ENCODE measurements at places on chromosomes 7 and 10. TPM values are rescaled to one million over a fixed set of nuclear protein-coding genes. Genes with fewer than 3 reads are reported as not detected.

DNA sequence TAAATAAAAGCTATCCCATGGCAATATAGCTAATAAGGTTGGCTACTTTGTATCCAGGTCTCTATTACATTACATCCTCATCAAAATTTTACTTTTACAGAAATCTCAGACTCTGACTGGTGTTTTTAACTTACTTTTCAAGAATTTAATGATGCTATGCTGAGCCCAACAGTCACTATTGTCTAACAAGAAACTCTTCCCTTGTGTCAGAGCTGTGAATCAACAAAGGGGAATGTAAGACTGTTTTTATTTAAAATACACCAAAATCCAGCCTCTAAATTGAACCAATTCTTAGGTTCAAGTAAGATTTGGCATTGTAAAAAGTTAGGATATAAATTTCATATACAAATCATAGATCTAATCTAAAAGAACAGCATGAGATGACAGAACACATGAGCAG lies 7.0 kb downstream of the RTKN2 start:
- H3K36me3 ChIP-seq = peaks cover 2% of the 10 kb centered on the region
- peaks cover 5% of the 10 kb centered on the region for H3K4me1 ChIP-seq
- H3K27ac ChIP-seq = no peak overlapping the region
- no peak overlapping the region for H3K4me3 ChIP-seq
- no peak for DNase-seq

- H3K4me3 ChIP-seq = no peak overlapping the region
- H3K27me3 ChIP-seq = no peaks in the 10 kb centered on the region
- peaks cover 18% of the 10 kb centered on the region for H3K4me1 ChIP-seq
- no peak for DNase-seq
Measured at GRCh38 chr7:26698194-26698593, 166.2 kb downstream of the SKAP2 start.

DNA sequence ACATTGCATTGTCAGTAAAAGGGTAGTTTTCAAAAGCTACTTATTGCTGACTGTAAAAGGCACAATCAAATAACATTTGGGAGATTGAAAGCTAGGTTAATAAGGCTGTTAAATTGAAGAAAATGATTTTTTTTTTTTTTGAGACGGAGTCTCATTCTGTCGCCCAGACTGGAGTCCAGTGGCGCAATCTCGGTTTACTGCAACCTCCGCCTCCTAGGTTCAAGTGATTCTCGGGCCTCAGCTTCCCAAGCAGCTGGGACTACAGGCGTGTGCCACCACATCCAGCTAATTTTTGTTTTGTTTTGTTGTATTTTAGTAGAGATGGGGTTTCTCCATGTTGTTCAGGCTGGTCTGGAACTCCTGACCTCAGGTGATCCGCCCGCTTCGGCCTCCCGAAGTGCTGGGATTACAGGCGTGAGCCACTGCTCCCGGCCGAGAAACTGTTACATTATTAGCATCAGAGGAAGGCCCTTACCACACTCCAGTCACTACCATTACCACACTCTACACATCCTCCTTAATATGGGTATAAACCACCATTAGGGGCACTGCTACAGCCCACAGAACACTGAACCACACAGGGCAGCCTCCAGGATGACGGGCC lies 1.0 kb downstream of the CYP51A1 start:
- peaks cover 4% of the 10 kb centered on the region for H3K27me3 ChIP-seq
- peak overlapping the region; percentile 100 for H3K27ac ChIP-seq
- DNase-seq = no peak
- H3K4me3 ChIP-seq = peak overlapping the region; percentile 93

GRCh38 chr10:58976254-58976653 lies 200.2 kb upstream of the PHYHIPL start:
- no peak overlapping the region for H3K27ac ChIP-seq
- no peak for DNase-seq
- no peaks in the 10 kb centered on the region for H3K27me3 ChIP-seq
- no peaks in the 10 kb centered on the region for H3K4me1 ChIP-seq
- H3K36me3 ChIP-seq = no peaks in the 10 kb centered on the region

DNA sequence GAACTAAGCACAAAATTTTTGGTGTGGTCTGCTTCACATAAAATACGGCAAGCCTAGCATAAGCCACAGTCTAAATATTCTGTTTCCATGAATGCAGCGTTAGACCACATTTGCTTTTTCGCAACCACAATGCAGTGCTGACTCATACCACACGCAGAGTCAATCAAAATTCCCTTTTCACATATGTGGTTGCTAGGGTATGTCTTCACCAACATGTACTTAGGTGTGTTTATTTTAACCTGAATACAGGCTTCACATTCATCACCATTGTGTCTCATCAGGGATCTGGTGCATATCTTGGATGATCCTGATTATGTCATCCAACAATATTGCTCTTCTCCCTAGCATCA lies 90.8 kb downstream of the CHN2 start:
- peaks cover 2% of the 10 kb centered on the region for H3K36me3 ChIP-seq
- H3K27ac ChIP-seq = peak overlapping the region; percentile 62
- H3K27me3 ChIP-seq = peaks cover 63% of the 10 kb centered on the region
- DNase-seq = peak; percentile 81
- H3K4me3 ChIP-seq = peak overlapping the region; percentile 9

GRCh38 chr7:10684606-10685005 lies 289.1 kb upstream of the PHF14 start:
- H3K27me3 ChIP-seq = peaks cover 3% of the 10 kb centered on the region
- H3K4me1 ChIP-seq = no peaks in the 10 kb centered on the region
- H3K27ac ChIP-seq = no peak overlapping the region
- H3K36me3 ChIP-seq = no peaks in the 10 kb centered on the region

Gene SFTPA1
- not detected for total RNA-seq

Gene PTTG1IP2
- not detected for total RNA-seq

Gene ABCB1
- 15.7 TPM for total RNA-seq

DNA sequence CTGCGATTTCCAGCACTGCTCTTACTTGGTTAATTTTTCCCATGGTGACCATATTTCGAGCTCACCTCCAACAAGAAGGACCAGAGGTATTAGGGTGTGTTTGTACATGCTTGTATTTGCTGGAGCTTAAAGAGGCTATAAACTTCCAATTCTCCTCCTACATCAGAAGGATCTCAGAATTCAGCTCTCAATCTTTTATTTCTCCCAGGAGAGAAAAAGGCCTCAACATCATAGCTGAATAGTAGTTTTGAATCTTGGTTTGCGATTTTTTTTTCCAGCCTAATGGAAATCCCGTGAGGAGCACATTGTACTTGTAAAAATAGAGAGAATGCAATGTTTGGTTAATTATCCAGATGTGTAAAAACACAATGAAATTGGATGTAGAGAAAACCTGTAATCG lies 69.7 kb downstream of the CPVL start:
- no peak for DNase-seq
- no peak overlapping the region for H3K27ac ChIP-seq
- H3K36me3 ChIP-seq = no peaks in the 10 kb centered on the region
- H3K4me1 ChIP-seq = no peaks in the 10 kb centered on the region
- peaks cover 50% of the 10 kb centered on the region for H3K27me3 ChIP-seq
- no peak overlapping the region for H3K4me3 ChIP-seq

DNA sequence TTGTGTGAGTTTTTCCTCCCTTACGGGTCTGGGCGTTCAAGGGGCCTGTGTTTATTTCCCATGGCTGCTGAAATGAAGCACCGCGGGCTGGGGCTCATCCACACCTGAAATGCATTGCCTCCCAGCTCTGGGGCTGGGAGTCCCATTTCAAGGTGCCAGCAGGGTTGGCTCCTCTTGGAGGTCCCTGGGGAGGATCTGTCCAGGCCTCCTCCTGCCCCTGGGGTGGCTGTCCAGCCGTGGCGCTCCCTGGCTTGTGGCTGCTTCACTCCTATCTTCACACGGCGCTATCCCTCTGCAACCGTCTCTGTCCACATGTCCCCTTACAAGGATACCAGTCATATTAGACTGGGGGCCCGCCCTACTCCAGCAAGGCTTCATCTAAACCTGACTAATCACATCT lies 41.1 kb upstream of the CNPY1 start:
- H3K27ac ChIP-seq = no peak overlapping the region
- no peak overlapping the region for H3K4me3 ChIP-seq
- H3K36me3 ChIP-seq = no peaks in the 10 kb centered on the region
- peaks cover 44% of the 10 kb centered on the region for H3K27me3 ChIP-seq
- peaks cover 8% of the 10 kb centered on the region for H3K4me1 ChIP-seq

Gene TMEM229A
- total RNA-seq = not detected

GRCh38 chr10:48306870-48307710 lies 613 bp downstream of the MAPK8 start:
- H3K36me3 ChIP-seq = peaks cover 7% of the 10 kb centered on the region
- peaks cover 47% of the 10 kb centered on the region for H3K4me1 ChIP-seq
- DNase-seq = peak; percentile 67
- peak overlapping the region; percentile 77 for H3K27ac ChIP-seq

Gene DDC
- total RNA-seq = not detected

DNA sequence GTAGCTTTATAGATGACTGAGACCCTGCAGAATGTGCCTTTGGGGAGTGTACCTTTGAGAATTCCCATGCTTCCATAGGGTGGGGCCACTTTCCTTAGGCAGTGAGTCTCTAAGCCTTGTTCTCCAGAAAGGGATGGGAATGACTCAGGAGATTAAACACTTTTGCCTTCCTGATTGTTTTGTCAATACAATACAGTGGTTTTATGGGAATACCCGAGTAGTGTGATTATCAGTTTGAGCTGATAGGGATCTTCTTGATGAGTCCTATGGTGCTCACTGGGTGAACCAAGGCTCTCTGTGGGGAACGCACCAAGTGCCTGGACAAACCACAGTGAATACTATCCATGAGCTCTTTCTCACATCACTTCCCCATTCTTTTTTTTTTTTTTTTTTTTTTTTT lies 6.3 kb downstream of the MYOF start:
- H3K27ac ChIP-seq = no peak overlapping the region
- peaks cover 4% of the 10 kb centered on the region for H3K27me3 ChIP-seq
- H3K4me1 ChIP-seq = peaks cover 3% of the 10 kb centered on the region
- no peak for DNase-seq
- H3K36me3 ChIP-seq = no peaks in the 10 kb centered on the region

Gene LRGUK
- total RNA-seq = 0.18 TPM

GRCh38 chr7:122010116-122010515 lies 133.9 kb downstream of the AASS start:
- H3K27me3 ChIP-seq = no peaks in the 10 kb centered on the region
- no peak overlapping the region for H3K4me3 ChIP-seq
- no peak for DNase-seq
- peaks cover 10% of the 10 kb centered on the region for H3K4me1 ChIP-seq
- no peaks in the 10 kb centered on the region for H3K36me3 ChIP-seq

Gene CHRM2
- not detected for total RNA-seq

GRCh38 chr7:34044734-34045353 lies 139.5 kb downstream of the BMPER start:
- H3K27ac ChIP-seq = no peak overlapping the region
- H3K27me3 ChIP-seq = no peaks in the 10 kb centered on the region
- DNase-seq = no peak
- no peaks in the 10 kb centered on the region for H3K36me3 ChIP-seq

Gene CDNF
- total RNA-seq = 0.94 TPM

- H3K27ac ChIP-seq = no peak overlapping the region
- H3K36me3 ChIP-seq = peaks cover 7% of the 10 kb centered on the region
- H3K4me1 ChIP-seq = peaks cover 11% of the 10 kb centered on the region
- H3K27me3 ChIP-seq = no peaks in the 10 kb centered on the region
Measured at GRCh38 chr10:480928-481552, 208.4 kb downstream of the DIP2C start.

GRCh38 chr7:151087245-151088018 lies 1.2 kb downstream of the AGAP3 start:
- peaks cover 31% of the 10 kb centered on the region for H3K4me1 ChIP-seq
- H3K27me3 ChIP-seq = peaks cover 16% of the 10 kb centered on the region
- H3K27ac ChIP-seq = no peak overlapping the region
- no peaks in the 10 kb centered on the region for H3K36me3 ChIP-seq
- peak overlapping the region; percentile 80 for H3K4me3 ChIP-seq

DNA sequence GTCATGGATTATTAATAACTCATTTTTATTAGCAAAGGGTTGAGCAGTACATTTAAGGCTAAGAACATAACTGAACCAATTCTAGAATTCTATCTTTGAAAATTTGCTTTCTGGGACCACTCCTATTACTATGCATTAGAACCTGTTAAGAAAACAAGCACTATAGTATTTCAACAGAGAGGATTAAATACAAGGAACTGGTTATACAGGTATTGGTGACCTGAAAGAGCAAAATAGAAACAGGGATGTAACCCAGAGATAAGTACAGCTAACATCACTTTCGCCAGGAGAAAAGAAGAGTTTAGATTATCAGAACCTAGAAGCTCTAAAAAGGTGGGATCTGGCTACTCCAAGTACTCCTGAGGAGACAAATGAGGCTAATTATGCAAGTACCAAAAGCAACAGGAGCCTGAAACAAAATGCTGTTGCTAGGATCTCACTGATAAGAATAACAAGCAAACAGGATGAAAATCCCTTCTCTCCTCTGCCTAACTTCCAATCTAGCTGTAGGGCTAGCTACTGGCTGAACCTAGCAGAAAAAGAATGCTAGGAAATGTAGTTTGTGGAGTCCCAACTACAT lies 32.1 kb upstream of the ELAPOR2 start:
- no peak overlapping the region for H3K27ac ChIP-seq
- peaks cover 10% of the 10 kb centered on the region for H3K27me3 ChIP-seq
- H3K36me3 ChIP-seq = no peaks in the 10 kb centered on the region
- no peak overlapping the region for H3K4me3 ChIP-seq
- no peaks in the 10 kb centered on the region for H3K4me1 ChIP-seq

Gene MYPN
- total RNA-seq = not detected

DNA sequence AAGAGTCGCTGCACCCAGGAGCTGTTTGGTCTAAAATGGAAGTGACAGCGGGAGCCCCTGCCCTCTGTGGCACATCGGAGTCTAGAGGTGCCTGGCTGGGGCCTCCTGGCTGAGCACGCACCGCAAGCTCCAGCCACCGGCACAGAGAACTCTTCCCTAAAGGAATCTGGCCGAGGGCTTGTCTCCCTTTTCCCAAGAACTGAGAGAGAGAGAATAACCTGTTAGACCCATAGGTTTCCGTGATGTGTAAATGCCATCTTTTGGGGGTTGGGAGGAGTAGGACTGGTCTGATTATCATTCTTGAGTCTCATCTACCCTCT lies 47.3 kb downstream of the PROSER2 start:
- H3K27me3 ChIP-seq = peaks cover 43% of the 10 kb centered on the region
- DNase-seq = no peak
- H3K36me3 ChIP-seq = no peaks in the 10 kb centered on the region
- no peak overlapping the region for H3K4me3 ChIP-seq

GRCh38 chr10:66783316-66783715 lies 142.5 kb upstream of the LRRTM3 start:
- no peaks in the 10 kb centered on the region for H3K4me1 ChIP-seq
- H3K4me3 ChIP-seq = no peak overlapping the region
- no peak overlapping the region for H3K27ac ChIP-seq
- H3K36me3 ChIP-seq = no peaks in the 10 kb centered on the region
- DNase-seq = no peak
